ENCODE measurements at places on chromosomes 16 and 17.

- no peak for DNase-seq
These were observed 696 bp downstream of the NETO2 start for GRCh38 chr16:47142821-47143676.

- DNase-seq, result no peak
These were observed 518.5 kb upstream of the EEF2KMT start for GRCh38 chr16:5615868-5616642.

- no peak for DNase-seq
These were observed 4.9 kb downstream of the TMED6 start for GRCh38 chr16:69346683-69347082.

GRCh38 chr17:74202938-74203337, 540 bp upstream of the RPL38 start:
- no peak for DNase-seq
